ENCODE measurements at places on chromosomes 2 and 18.

- no peak for DNase-seq
Observed at GRCh38 chr2:240211598-240212424, 71.4 kb upstream of the OTOS start.

GRCh38 chr2:211439011-211439410, 882.6 kb downstream of the CPS1 start:
- DNase-seq = no peak

- no peak for DNase-seq
Observed at GRCh38 chr2:71686781-71687180, 233.4 kb downstream of the DYSF start.

DNA sequence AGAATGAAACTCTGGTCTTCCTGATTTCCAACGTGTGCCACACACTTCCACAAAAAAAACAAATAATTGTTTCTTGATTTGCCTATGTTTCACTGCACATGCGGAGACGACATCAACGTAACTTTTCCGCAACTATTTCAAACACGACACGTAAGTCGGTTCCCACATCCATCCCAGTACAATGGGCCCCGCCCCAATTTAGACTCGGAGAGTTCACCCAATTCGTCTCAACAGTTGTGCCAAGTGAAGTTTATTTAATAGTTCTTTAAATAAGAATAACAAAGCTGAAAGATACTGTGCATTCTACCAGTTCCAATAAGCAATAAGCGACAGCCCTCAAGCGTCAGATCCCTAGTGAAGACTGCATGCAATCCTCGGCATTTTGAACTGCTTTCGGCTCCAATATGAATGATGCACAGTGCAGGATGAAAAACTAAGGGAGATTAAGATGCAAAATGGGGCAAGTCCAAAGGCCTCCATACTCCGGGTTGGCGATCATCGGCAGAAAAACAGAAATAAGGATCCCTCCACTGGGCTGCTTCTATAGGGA, 664 bp downstream of the CCT4 start:
- no peak for DNase-seq

DNA sequence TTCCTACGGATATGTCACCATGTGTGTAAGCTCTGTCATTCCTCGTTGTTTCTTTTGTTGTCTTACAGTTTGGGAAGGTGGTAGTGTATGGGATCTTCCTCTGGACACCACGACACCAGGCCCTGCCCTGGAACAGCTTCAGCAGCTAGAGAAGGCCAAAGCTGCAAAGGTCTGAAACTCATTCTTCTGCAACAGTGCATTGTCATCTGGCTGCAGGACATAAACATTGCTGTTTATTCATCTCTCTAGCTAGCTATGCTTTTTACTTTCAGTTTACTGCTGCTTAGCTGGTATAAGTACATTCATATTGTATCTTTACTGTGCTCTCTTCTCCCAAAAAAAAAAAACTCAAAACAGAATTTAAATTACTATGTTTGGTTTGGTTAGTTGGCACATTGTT, 39.2 kb upstream of the KCNJ13 start:
- no peak for DNase-seq

- no peak for DNase-seq
Observed at GRCh38 chr18:45222180-45222579, 393.1 kb upstream of the SLC14A2 start.

DNA sequence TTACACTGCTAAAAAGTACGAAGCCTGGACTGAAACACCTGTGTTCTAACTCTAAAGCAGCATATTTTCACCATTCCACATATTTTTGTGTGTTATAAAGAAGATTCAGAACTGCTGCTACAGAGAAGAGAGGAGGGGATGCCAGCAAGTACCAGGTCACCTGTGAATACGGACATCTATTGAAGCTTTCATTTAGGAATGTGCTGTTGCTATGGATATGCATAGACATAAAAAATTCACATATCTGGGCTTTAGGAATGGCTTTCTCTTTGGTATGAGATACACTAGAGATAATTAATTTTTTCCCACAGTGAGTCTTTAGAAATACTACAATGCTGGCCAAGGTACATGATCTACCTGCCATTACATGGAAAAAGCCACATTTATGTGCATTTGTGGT, 238.5 kb downstream of the WDR7 start:
- no peak for DNase-seq

DNA sequence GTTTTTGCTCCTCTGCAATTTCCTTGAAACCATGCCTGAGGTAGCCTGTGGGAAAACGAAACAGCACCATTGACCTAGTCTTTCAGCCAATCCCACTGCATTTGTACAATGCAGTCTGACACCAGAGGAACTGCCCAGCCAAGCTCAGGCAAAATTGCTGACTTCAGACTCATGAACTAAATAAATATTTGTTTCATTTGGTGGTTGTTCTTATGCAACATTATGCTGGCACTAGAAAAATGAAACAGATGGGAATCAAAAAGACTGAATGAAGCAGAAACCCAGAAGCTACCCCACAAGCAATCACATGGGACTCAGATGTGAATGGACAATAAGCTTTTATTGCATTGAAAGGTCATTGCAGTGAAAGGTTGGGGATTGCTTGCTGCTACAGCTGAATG, 1.7 kb downstream of the NAT8 start:
- no peak for DNase-seq

- DNase-seq = no peak
Observed at GRCh38 chr18:75977081-75977480, 518.0 kb downstream of the ZNF516 start.

DNA sequence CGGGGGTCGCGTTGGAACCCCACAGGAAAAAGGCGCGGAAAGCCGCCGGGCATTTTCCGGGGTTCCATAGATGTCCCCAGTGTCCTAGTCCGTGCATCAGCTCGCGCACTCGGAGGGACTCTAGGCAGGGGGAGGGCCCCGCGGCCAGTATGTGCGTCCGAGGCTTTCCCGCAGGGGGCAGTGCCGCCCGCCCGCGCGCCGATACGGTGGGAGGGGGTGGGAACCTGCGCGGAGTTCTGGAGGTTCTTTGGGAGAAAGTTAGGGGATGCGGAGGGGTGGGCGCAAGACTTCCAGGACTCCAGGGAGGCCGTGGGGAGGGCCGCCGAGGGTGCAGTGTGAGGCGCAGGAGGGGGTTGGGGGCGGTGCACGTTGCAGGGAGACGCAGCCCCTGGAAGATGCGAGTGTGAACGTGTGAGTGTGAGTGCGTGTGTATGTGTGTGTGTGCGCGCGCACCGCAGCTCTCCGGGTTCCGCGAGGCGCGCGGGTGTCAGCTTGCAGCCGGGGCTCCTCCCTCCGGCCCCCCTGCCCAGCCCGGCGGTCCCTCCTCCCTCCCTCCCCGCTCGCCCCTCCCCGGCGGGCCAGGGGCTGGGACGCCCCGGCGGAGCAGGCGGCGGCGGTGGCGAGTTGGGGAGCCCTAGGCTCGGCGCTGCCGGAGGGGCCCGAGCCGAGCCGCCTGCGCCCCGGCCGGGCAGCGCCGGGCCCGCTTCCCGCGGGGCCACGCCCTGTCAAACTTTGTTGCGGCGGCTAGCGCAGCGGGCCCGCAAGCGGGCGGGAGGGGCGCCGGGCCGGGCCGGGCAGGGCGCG, at the start of gene TCF7L1:
Gene TCF7L1 (plus strand): TSS at position 559 of the 804 bp plus-strand sequence. CDS start 293 bp downstream, outside the sequence.
- no peak for DNase-seq

- no peak for DNase-seq
Observed at GRCh38 chr18:27711382-27711781, 465.5 kb downstream of the CDH2 start.

- DNase-seq = no peak
Observed at GRCh38 chr2:237904831-237905599, 45.6 kb downstream of the RAMP1 start.

DNA sequence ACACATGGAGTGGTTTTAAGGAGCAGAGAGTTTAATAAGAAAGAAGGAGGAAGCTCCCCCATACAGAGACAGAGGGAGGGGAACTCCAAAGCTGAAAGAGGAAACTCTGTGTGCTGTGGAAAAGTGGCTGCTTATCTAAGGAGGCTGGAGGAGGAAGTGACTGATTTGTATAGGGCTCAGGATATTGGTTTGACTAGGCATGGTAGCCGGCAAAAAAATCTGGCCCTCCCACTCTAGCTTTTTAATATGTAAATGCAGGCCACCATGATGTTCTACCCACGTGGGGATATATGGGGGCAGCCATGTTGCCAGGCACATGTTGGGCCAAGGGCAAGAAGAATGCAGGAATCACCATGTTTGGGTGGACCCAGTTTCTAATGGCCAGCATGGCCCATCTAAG, 64.3 kb downstream of the HNMT start:
- no peak for DNase-seq

DNA sequence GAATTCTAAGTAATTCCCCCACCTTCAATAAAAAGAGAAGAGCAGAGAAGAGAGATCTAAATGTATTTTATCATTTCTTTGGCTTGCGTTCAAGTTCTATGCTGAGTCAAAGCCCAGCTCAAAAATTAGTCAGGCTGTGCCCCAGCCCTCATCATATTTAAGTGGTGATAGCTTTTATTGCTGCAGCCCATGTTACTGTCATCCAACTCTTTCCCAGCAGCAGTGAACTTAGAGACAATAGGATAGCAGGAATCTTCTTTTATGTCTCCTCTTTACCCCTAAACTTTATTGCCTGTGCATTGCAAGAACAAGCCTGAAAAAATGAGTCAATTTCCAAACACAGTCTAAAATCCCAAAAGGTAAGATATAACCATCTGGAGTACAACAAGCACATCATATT, 1599.3 kb upstream of the PIK3C3 start:
- DNase-seq = no peak

GRCh38 chr2:172953411-172953810, 122.2 kb upstream of the MAP3K20 start:
- DNase-seq = no peak

- no peak for DNase-seq
Observed at GRCh38 chr2:109260886-109261700, 132.1 kb downstream of the SH3RF3 start.

GRCh38 chr18:70059684-70060083, 112.0 kb upstream of the CD226 start:
- DNase-seq = no peak

DNA sequence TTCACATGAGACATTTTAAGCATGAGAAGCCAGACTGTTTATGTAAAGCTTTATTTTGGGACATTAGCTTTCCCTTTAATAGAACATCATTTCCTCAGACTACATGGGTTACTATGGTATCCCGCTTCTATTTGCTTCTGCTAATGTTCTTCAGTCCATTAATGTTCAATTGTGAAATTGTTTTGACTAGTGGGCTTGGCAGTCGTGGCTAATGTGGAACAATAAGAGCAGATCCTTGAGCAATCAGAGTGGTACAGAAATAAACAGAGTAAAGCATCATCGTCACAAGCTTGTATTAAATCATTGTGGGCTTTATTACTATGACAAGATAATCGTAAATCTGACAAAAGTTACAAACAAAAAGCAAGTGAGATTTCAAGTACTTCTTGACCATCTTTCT, 60.2 kb downstream of the PDE1A start:
- DNase-seq = no peak

GRCh38 chr2:122754561-122754960, 999.1 kb downstream of the TSN start:
- DNase-seq = no peak

GRCh38 chr2:191025135-191025534, 11.2 kb upstream of the STAT1 start:
- no peak for DNase-seq

All from CD4-positive, alpha-beta T cell (primary cell).